ENCODE measurements at places on chromosomes 2 and 18.

DNA sequence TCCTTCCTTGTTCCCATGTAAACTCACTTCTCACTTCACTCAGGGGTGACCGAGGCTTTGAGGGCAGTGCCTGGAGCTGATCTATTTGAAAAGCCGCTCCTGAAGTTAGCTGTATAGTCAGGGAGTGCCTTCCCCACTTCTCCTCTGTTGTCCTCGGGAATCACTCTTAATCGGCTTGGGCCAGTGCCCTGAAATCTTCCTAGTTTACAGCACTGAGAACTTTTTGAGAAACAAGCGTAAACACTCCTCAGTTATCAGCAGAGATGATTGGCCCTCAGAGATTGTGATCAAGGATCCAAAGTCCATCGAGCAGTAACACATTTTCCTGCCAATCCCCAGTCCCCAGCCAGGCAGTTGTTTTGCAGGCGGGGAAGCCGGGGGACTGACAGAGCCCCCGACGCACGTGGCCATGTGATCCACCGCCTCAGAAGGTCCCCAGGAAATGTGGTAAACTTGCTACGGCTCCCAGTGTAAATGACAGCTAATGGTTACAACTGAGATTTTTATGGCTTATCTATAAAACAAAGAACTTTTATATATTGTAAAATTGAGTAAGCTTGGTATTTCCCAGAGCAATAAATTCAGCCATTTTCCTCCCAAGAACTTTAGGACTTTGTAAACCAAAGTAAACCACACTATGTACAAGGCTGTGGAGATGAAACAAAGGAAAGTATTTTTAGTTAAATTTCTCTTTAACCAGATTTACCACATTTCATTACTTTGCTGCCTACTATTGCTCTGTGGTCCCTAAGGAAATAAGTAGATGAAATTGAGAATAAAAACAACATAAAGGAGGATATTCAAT, 53.5 kb downstream of the C18orf63 start:
- no peak for DNase-seq

DNA sequence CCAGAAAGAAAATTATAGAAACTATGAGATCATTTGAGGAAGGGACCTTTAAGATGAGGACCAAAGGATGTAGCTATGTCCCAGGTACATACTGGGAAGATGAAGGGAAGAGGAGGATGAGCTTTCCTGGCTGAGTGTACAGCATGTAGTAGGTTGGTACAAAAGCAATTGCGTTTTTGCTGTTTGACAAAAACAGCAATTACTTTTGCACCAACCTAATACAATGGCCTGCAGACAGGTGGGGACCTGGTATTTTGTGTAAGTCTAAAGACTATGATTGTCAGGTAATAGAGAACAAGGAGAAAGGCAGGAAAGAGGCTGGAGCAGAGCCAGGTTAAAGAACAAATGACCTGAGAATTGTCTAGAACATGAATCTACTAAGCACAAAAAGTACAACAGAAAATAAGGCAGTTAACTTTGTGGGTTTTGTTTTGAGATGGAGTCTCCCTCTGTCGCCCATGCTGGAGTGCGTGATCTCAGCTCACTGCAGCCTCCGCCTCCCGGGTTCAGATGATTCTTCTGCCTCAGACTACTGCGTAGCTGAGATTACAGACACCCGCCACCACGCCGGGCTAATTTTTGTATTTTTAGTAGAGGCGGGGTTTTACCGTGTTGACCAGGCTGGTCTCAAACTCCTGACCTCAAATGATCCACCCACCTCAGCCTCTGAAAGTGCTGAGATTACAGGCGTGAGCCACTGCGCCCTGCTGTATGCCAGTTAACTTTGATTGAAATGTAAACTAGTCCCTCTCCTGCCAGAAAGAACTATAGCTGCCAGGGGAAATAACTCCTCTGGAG, 3.2 kb upstream of the TGOLN2 start:
- DNase-seq = no peak

- no peak for DNase-seq
Observed at GRCh38 chr18:49071317-49071716, 120.6 kb upstream of the SMAD7 start.

- no peak for DNase-seq
Observed at GRCh38 chr2:191728750-191729624, 51.1 kb downstream of the NABP1 start.

- no peak for DNase-seq
Observed at GRCh38 chr18:61201511-61201910, 131.7 kb upstream of the CDH20 start.

DNA sequence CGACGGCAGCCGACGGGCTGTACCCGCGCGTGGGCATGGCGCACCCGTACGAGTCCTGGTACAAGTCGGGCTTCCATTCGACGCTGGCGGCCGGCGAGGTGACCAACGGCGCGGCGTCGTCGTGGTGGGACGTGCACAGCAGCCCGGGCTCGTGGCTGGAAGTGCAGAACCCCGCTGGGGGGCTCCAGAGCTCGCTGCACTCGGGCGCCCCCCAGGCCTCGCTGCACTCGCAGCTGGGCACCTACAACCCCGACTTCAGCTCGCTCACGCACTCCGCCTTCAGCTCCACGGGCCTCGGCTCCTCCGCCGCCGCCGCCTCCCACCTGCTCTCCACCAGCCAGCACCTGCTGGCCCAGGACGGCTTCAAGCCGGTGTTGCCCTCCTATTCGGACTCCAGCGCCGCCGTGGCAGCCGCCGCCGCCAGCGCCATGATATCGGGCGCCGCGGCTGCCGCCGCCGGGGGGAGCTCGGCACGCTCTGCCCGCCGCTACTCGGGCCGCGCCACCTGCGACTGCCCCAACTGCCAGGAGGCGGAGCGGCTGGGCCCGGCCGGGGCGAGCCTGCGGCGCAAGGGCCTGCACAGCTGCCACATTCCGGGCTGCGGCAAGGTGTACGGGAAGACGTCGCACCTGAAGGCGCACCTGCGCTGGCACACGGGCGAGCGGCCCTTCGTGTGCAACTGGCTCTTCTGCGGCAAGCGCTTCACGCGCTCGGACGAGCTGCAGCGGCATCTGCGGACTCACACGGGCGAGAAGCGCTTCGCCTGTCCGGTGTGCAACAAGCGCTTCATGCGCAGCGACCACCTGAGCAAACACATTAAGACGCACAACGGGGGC, 2.0 kb downstream of the SP9 start:
- DNase-seq = peak; percentile 47

DNA sequence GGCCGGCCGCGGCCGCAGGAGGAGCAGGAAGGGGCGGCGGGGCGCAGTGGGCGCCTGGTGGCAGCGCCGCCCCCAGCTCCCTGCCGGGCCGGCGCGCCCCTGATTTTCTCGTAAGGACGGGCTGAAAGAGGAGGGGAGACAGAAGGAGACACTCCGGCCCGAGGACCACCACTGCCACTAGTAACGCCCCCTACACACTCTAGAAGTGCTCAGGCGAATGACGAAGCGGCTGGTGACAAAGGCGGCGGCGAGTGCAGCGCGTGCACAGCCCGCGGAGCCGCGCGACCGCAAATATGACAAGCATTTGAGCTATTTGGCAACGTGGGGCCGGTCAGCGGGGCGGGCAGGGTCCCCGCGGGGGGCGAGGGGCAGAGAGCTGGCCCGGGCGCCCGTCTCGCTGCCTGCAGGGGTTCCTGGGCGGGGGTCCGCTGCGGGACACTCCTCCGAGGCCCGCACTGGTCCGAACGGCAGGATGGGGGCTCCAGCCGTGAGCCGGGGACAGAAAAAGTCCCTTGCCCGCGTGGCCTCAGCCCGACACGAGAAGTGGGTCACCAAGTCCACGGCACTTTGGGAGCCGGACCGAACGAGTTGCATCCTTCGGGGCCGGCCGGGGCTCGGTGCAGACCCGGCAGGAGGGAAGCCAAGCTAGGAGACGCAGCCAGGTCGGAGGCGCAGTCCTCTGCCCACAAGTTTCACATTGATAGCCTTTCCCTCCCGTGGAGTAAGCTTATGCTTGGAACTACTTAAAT, 524 bp upstream of the SERTAD2 start:
- peak; percentile 62 for DNase-seq
